ENCODE measurements at places on chromosomes 5 and 9.

DNA sequence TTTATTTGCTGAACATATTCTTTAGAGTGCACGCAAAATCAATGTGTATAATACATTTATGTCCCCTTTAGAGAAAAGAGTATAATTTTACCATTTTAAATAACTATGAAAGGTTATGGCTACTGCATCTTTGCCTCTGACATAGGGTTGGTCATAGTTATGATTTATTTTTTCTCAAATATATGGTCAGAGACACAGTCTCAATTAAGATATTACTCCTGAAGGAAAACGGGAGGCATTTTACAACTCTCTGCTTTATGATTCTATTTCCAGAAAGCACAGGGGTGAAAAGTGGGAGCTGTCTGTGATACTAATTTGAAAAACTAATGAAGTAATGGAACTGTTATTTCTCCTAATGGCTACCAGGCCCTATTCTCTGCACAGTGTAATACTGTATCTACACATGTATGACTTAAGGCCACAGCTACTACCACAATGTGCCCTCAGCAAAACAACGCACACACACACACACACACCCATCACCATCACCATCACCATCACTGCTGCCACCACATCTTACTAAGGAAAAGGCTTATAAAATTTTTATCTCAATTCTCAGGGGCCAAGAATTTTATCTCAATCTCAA lies 262.9 kb downstream of the EFNA5 start:
- no peak for DNase-seq

DNA sequence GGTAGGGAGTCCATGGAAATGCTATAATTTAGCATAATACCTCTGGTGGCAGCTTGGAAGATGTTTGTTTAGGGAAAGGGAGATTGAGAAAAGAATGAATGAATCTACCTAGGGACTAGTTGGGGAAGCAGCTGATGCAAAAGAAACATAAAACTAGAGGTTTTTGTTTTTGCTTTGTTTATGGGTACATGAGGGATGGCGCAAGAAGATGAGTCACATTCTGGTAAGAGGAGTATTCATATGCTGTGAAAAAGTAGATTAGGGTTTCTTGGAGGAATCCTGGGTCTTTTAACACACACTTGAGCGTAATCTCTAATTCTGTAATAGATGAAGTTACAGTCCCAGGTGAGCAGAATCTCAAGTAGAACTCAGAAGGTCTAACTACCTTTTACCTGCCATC lies 17.1 kb downstream of the C9orf43 start:
- DNase-seq = no peak

DNA sequence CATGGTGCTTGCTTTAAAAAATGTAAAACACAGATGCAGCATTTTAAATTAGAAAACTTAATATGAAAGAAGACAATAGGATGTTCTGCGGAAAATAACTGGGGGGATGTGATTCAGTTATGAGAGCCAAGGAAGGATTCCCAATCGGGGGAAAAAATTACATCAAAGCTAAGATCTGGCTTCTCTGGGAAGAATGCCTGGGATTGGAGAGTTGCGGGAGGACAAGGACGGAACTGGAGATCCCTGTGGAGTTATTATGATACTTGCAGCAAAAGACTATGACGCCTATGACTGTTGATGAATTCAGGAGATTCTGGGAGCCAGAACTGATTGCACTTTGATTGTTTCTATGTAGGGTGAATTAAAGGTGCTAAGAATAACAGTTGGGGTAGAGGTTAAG lies 24.6 kb downstream of the MTX3 start:
- no peak for DNase-seq

GRCh38 chr9:18452276-18452675 lies 21.7 kb upstream of the ADAMTSL1 start:
- no peak for DNase-seq

DNA sequence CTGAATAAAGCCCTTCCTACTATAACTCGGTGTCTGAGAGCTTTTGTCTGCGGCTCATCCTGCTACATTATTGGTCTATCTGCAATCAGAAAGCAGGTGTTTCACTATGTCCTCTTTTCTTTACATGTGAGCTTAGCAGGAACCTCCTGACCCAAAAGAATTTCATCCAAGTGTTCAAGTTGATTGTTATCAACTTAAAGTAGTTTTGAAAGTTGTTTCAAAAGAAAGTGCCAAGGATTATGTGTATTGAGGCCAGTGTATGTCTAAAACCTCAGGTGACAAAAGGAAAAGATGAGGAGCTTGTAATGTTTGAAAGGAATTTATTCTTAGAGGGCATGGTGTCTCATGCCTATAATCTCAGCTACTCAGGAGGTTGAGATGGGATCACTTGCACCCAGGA lies 8.1 kb upstream of the SELENOP start:
- DNase-seq = no peak

- DNase-seq = no peak
These were observed 348.2 kb upstream of the NUDT12 start for GRCh38 chr5:103910786-103911185.

DNA sequence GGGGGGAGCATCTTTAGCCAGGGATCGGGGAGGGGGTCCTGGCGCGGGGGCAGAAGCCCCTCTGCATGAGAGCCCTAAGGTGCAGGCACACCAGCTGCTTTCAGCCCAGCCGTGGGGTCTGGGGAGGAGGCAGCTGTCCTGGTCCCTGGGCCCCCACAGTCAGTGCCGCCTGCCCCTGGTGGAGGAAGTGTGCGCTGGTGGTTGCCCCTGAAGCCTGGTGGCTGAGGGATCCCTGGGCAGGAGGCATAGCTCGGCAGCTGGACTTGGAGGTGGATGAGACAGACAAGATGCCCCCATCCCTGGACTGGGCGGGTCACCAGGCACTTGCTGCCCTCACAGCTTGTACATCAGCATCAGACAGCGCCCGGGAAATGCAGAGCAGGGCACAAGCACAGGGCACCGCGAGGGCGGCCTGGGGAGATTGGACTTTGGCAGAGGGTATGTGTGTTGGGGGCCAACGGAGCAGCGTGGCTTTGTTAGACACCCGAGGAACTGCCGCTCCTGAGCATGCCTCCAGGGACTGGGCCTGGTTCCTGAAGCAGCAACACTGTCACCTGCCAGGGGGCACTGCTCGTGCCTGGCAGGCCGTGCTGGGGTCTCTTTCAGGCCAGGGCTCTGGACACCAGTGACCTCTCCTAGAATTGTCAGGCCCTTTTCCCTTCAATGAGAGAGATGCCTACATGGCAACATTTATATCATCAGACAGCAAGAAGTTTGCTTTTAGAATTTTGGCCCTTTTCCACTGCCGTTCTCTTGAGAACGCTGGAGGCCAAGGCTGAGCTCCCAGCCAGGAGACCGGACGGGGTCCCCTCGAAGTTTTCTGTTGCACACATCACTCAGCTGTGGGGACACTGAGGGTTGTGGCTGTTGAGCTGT lies 41.9 kb upstream of the CTSL start:
- DNase-seq = no peak

- DNase-seq = no peak
These were observed 31.6 kb downstream of the RETREG1 start for GRCh38 chr5:16585041-16585667.

- no peak for DNase-seq
These were observed 273.2 kb upstream of the PANK3 start for GRCh38 chr5:168852329-168852728.

DNA sequence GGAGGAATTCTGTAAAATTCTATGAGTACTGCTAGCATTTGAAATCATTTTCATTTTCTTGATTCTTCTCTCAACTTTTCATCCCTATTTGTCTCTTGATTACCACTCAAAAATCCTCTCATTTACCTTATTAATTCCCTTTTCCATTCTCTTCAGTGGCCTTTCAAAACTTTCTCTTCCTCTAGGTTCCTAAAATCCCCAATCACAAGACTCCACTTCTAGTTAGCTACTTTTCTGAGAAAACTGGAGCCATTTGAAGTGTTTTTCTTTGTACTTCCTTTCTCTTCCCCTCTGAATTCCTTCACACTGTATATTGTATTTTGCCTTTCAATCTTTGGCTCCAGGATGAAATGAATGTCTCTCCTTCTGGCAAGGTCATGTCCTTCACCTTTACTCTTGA lies 61.3 kb upstream of the NR4A3 start:
- no peak for DNase-seq

- DNase-seq = no peak
These were observed 55.2 kb upstream of the DAPK1 start for GRCh38 chr9:87442451-87442850.
